Left colon (tissue), 2 donors: ENCODE measurements at places on chromosomes 7 and 10.

DNA sequence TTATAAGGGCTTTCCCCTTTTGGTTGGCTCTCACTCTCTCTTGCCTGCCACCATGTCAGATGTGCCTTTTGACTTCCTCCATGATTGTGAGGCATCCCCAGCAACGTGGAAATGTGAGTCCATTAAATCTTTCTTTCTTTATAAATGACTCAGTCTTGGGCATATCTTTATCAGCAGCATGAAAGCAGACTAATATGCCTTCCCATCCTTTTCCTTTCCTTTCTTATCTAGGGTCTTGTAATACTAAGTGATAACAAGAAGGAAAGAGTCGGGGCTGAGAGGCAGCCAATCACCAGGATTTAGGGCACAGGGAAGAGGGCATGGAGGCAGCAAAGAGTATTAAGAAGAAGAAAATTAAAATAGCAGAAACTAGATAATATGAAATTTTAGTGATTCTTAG, 62.0 kb upstream of the JCAD start:
- DNase-seq = no peak

- DNase-seq = no peak
These were observed 142.9 kb upstream of the AHR start for GRCh38 chr7:17155529-17155928.

DNA sequence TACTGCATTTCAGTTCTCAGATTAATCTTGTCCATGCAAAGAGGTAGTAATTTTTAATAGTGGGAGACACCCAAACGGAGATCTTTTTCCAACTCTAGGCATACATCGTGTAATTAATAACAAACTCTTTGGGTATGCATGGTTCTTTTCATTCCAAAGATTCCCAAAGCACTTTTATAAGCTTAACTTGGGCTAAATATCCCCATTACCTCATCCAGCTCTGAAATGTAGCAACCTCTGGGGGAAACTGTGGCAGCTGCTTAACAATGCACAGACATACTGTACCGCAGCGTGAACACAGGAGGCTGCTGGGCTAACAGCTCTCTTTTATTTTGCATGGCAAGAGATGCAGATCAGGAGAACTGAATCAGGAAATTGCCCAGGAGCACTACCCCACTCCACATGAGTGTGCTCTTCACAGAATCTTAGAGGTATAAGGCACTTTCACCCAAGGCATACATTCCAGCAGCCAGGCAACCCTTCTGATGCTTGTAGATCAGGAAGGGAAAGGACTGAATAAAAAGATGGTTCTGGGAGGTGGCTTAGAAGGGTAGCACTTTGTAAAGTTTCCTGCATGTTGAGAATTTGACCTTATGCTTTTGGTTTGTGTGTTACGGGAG, 114.4 kb upstream of the GLI3 start:
- DNase-seq = no peak

GRCh38 chr7:2761131-2761624, 73.2 kb downstream of the AMZ1 start:
- DNase-seq = peak; percentile 24

- no peak for DNase-seq
These were observed 350.5 kb upstream of the CHRM2 start for GRCh38 chr7:136517971-136518370.

DNA sequence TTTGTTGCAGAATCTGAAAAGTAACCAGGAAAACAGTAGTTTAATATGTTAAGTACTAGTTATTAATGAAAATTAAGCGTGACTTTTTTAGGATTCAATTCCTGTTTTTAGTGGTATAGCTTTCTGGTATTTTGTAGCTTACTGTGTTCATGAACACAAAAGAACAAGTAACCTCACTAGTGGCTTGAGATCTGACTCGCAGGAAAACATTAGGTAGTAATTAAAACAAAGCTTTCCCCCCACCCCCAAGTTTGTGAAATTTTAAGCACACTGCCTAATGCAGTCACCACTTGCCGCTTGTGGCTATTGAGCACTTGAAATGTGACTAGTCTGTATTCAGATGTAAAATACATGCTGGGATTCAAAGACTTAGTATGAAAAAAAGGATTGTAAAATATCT, 102.5 kb upstream of the RPA3 start:
- no peak for DNase-seq

DNA sequence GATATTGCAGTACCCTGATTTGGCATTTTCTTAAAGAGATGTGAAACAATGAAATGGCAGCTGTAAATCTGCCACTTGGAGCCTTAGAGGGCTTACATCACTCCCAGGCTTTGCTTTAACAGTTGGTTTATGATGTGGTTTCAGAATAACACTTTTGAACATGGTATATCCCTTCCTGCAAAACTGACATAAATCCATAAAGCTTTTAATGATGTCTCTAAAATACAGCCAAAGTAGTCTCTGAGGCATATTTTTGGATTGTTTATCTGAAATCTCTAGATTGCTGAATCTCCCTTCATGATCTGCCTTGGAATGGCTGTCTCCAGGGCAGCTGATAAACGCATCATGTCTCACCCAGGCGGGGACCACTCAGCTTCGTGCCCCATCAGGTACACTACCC, 377.8 kb upstream of the C7orf33 start:
- DNase-seq = no peak

DNA sequence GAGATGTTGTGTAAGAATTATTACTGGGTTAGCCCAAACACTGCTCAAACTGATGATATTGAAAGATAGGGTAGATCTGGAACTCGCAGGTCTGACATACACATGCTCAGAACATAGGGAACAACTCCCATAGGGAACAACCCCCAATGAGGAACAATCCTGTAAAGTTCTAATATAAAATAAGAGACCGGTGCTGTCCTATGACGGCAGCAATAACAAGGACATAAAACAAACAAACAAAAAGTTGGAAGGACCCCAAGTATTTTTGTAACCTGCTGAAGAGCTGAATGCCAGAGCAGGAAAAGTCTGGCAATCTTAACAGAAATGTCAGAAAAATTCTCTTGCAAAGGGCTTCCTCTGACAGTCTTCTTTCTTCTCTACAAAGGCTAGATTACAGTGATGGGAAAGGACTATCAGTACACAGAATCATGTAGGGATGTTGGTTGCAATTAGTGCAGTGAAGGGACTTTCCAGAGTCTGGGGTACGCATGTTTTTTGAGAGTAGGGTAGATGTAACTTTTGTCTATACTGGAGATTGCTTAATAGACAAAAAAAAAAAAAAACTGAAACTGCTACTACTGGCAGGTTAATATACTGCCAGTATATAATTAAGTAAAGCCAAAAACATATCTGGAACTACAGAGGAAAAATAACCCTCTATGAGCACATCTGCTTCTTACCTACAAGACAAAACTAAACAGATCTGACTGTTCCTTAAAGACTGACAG, 35.5 kb downstream of the IDE start:
- no peak for DNase-seq

DNA sequence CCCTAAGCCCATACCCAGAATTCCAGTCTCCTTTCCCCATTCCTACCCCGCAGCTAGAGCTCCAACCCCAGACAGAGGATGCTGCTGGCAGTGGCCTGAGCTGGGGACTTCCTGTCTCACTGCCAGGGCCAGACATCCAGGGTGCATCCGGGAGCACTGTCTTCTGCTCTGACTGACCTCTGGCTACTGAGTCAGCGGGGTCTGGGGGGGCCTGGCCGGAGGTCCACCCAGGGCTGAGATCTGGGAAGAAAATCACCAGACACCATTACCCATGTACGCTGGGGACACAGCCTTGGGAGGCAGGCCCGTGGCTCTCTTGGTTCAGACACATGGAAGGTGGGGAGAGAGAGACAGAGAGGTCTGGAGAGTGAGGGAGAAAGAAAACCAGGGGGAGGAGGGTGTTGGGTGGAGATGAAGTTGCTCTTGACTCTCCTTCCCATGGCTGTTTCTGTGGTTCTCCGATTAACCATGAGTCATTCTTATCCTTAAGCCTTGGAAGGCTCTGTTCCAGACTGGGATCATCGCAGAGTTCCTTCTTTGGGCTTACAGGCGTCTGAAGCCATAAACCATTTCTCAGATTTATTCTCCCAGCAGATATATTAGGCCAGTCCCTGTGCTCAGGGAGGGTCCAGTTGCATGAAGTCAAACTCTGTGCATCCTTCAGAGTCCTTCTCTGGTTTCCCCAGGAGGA, 23.6 kb downstream of the TSPAN15 start:
- no peak for DNase-seq

DNA sequence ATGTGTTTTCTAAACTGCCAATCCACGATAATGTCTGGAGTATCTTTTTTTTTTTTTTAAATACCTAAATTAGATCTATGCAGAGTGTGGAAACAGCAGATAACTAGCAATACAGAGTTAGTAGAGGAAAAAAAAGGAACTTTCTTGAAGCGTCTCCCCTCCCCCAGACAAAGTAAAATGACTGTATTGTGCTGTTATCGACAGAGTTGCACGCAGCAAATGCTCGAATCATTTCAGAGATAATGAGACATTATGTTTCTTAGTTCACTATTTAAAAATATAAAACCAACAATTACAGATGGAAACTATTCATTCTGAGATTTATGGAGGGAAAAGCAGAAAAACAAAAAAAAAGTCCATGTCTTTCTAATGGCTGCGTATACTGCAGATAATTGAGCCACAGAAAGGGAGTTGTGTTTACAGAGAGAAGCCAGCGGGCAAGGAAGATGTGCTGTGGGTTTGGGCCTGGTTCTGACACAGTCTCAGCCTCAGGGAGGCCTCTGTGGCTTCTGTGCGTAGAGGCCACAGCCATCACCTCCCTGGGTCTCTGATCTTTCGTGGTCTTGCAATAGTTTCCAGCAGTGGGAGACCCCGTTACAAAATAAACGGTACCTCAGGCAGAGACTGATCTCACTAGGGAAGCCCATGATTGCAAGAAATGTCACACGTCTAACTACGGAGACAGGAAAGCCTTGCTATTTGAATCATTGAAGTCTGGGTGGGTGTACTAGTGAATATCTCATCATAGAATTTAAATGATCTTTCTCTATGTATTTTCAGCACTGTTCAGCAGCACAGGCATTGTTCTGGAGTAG, 19.1 kb upstream of the KLF6 start:
- no peak for DNase-seq

DNA sequence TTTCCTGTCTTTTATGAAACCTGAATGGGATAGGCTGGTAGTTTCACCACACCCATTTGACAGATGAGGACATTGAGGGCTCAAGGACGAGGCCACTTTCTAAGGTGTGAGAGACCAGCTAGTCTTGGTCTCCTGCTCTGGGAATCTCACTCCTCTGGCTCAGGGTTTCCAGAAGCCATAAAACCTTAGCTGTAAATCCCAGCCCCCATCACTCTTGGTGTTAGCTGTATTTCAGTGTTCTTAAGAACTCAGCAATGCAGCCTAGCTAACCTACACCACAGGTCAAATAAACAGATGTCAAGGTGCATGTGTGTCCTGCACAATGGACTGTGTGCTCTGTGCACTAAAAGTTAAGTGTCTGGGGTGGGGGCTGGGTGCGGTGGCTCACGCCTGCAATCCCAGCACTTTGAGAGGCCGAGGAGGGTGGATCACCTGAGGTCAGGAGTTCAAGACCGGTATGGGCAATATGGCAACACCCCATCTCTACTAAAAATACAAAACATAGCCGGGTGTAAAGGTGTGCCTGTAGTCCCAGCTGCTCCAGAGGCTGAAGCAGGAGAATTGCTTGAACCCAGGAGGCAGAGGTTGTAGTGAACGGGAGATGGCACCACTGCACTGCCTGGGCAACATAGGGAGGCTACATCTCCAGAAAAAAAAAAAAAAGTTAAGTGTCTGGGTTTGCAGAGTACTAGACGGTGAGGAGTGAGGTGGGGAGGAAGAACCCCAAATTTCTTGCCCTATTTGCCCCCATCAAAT, 567 bp upstream of the EPO start:
- no peak for DNase-seq

DNA sequence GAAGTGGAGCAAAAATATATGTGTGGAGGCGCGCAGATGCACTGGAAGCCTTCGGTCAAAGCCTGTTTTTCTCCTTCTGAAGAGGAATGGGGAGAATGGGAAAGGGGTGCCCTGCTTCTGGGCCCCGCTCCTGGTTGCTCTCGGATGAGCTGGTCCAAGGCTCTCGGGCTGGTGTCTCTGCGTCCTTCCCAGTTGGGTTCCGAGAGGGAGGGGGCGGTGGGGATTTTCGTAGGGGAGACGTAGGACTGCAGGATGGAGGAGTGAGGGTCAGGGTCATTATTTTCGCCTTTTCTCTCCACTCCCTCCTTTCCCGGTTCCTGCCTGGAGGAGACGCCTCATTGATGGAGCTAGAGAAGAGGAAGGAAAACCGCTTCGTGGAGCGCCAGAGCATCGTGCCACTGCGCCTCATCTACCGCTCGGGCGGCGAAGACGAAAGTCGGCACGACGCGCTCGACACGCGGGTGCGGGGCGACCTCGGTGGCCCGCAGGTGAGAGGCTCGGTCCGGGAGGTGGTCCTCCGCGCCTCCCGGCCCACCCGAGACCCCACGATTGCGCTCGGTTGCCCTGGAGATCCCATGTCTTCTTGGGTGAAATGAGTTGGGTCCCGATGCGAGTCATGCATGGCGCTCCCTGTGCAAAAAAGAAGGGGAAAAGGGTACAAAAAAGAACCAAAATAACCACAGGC, 790 bp downstream of the ADAM22 start:
- no peak for DNase-seq

DNA sequence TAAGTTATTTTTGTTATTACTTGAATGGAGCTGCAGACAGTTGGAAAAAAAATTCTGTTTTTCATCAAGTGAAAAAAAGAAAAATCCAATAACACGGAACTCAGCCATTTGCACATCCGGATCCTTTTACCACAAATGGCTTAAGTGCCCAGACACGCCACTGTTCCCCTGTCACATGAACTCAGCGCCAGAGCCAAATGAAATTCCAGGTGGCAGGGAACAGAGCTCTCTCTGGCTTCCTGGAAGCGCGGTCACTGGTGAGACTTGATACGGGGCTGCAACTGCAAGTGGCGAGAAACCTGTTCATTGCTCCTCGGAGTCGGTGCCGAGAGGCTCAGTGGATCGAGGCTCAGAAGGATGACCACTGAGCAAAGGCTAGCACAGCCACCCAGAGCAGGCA, 60.8 kb upstream of the NPTX2 start:
- DNase-seq = no peak

DNA sequence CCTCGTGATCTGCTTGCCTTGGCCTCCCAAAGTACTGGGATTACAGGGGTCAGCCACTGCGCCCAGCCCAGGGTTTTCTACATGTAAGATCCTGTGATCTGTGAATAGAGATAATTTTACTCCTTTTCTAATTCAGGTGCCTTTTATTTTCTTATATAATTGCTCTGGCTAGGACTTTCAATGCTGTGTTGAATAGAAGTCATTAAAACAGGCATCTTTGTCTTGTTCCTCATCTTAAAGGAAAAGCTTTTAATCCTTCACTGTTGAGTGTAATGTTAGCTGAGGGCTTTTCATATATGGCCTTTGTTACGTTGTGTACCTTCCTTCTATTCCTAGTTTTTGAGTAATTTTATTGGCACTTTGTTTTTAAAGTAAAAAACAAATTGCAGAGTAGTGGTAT, 26.6 kb downstream of the ANLN start:
- DNase-seq = no peak

- no peak for DNase-seq
These were observed 65.3 kb downstream of the DGKB start for GRCh38 chr7:14837216-14837615.

DNA sequence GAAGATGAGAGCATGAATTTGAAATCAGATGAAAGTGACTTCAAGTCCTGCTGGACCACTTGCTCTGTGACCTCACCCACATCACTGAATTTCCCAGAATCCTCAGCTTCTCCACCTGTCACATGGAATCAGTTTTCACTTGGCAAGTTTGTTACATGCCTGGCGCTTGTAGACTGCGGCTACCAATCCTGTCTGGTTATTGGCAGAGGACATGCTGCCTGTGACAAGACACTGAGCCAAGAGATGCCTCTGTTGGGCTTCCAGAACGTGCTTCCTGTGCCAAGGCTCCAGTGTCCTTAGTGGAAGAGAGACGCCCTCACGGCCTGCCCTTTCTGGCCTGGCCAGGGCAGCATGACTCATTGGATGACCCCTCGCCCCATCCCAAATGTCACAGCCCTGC, 4.4 kb upstream of the MYL10 start:
- no peak for DNase-seq
